ENCODE measurements at places on chromosomes 2 and 18. TPM values are rescaled to one million over a fixed set of nuclear protein-coding genes. Genes with fewer than 3 reads are reported as not detected.

The KCNG2 gene
- polyA plus RNA-seq: not detected

The TRAK2 gene
- polyA plus RNA-seq: 8.6 TPM

The PTPRN gene
- polyA plus RNA-seq: 0.07 TPM

The SATB2 gene
- polyA plus RNA-seq: 1.1 TPM

The DIPK1C gene
- polyA plus RNA-seq: not detected

The C2orf80 gene
- not detected for polyA plus RNA-seq

The SERPINB5 gene
- polyA plus RNA-seq: 525 TPM

The GKN1 gene
- polyA plus RNA-seq: not detected

The UGT1A9 gene
- not detected for polyA plus RNA-seq

The NAT8 gene
- polyA plus RNA-seq: not detected

The CYP26B1 gene
- polyA plus RNA-seq: 1.6 TPM

The MARCHF4 gene
- 1.5 TPM for polyA plus RNA-seq

The ESPNL gene
- polyA plus RNA-seq: not detected

The FIGN gene
- 2.7 TPM for polyA plus RNA-seq

The ARMC9 gene
- polyA plus RNA-seq: 21.0 TPM

The LYG2 gene
- 0.48 TPM for polyA plus RNA-seq

The NEU4 gene
- not detected for polyA plus RNA-seq

The RGPD3 gene
- polyA plus RNA-seq: 0.08 TPM

The ZDBF2 gene
- 1.5 TPM for polyA plus RNA-seq

The RIF1 gene
- polyA plus RNA-seq: 8.4 TPM

The IL36B gene
- polyA plus RNA-seq: 0.07 TPM

The NOL4 gene
- polyA plus RNA-seq: not detected

The FBXO48 gene
- polyA plus RNA-seq: 0.78 TPM

The EGR4 gene
- 0.02 TPM for polyA plus RNA-seq

The FN1 gene
- polyA plus RNA-seq: 3,880 TPM

The UCN gene
- polyA plus RNA-seq: 0.23 TPM

The LCT gene
- polyA plus RNA-seq: 0.01 TPM

The NTSR2 gene
- polyA plus RNA-seq: not detected

The POTEI gene
- 0.01 TPM for polyA plus RNA-seq

The COLEC11 gene
- polyA plus RNA-seq: not detected

Data from mammary epithelial cell (primary cell).